Endodermal cell (in vitro differentiated cells): ENCODE measurements at places on chromosomes 1 and 21. TPM values are rescaled to one million over a fixed set of nuclear protein-coding genes. Genes with fewer than 3 reads are reported as not detected.

TTLL7 gene
- total RNA-seq, result 3.4 and 3.8 TPM in 2 replicates

SZT2 gene
- 44.6 and 55.6 TPM in 2 replicates for total RNA-seq

DNA sequence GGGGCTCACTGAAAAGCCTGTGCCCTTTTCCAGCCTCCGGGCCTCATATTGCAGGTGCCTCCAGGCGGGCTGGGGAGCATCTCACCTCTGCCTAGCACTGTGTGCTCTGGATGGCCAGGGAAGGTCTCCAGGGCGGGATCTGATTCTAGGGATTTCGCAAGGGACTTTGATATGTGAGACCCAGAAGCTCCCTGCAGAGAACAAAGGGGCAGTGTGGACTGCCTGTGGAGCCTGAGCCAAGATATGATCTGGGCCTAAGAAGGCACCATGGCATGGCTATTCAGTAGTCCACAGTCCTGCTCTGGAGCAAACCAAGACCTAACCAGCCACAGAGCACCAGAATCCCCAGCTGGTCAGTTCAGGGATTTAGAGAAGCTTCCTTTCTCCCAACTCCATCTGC lies 157.2 kb downstream of the ST6GALNAC5 start:
- no peak overlapping the region for H3K27ac ChIP-seq
- H3K27me3 ChIP-seq, result no peaks in the 10 kb centered on the region
- no peak overlapping the region for H3K4me3 ChIP-seq
- peak; percentile 78 for DNase-seq
- H3K4me1 ChIP-seq, result no peaks in the 10 kb centered on the region

DNA sequence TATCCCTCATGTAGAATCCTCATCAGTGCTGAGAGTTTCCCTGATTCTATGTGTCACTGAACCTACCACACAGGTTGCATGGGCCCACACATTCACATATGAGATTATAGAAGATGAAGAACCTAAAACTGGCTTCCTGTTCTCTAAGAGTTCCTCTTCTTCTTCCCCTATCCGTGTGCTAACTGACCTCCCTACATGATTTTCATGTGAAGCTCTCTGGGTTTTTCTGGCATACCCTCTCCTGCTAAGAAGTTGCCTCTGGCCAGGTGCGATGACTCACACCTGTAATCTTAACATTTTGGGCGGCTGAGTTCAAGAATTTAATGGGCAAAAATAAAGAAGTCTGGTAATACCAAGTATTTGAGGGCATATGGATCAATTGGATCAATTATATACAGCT lies 5.5 kb upstream of the CD244 start:
- no peaks in the 10 kb centered on the region for H3K27me3 ChIP-seq
- H3K27ac ChIP-seq, result no peak overlapping the region
- H3K36me3 ChIP-seq, result no peaks in the 10 kb centered on the region
- peaks cover 9% of the 10 kb centered on the region for H3K4me1 ChIP-seq
- H3K4me3 ChIP-seq, result no peak overlapping the region

- H3K4me1 ChIP-seq, result peaks cover 11% of the 10 kb centered on the region
- H3K27me3 ChIP-seq, result no peaks in the 10 kb centered on the region
- no peak for DNase-seq
Measured at GRCh38 chr1:100323419-100324106, 28.7 kb upstream of the CDC14A start.
